ENCODE measurements at places on chromosomes 6 and 20.

- no peak for DNase-seq
These were observed 7.8 kb downstream of the TCF15 start for GRCh38 chr20:602111-602970.

DNA sequence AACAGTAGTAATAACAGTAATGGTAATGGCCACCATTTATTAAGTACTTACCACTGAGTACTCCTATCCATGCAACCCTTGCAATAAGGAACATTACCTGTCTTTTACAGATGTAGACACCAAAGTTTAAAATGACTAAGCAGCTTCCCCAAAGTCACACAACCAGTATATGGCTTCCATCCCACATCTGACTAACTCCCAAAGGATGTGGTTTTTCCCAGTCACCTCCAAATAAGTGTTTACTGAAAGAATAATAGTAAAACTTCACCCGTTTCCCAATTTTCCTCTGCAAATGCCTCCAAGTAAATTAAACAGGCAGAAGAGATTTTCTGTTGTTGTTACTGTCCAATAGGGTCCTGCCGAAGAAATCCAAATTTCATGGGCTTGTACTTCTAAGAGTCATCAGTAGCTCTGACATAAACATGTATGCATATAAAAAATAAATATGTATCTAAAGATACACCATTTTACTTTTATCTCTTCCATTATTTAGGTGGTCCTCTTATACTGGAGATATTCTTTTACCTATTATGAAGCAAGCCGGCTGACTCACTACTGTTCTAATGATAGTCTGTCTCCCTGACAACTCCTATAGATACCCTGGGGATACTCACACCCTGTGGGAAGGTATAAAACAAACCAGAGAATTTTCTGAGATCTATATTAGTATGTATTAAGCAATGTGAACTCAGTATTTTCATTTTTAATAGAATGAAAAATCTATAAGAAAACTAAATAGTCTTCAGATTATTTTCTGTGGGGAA is 77.9 kb upstream of the ID4 start:
- DNase-seq = no peak

- no peak for DNase-seq
These were observed 797.0 kb upstream of the GJE1 start for GRCh38 chr6:141335477-141336273.

DNA sequence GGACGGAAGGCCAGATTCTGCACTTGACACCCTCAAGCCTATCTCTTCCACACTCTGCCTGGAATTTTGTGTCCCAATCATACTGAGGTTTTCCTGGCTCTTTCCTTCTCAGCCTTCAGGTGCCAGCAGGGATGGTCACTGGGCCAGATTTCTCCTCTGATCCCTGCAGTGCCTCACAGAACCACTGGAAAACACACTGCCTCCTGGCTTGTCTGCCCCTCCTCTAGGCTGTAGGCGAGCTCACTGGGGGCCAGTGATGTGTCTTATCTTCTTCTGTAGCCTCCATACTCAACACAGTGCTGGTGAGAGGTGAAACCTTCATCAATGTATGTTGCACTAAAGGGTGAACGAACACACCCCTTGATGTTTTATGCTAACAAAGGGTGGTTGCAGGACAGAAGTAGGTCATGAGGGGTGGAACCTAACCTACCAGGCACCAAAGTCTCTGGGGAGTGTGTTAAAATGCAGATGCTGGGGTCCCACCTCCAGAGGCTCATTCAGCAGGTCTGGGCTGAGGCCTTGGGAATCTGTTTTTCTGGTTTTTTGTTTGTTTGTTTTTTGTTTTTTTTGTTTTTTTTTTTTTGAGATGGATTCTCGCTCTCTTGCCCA is 80.3 kb downstream of the CDH26 start:
- DNase-seq = no peak

DNA sequence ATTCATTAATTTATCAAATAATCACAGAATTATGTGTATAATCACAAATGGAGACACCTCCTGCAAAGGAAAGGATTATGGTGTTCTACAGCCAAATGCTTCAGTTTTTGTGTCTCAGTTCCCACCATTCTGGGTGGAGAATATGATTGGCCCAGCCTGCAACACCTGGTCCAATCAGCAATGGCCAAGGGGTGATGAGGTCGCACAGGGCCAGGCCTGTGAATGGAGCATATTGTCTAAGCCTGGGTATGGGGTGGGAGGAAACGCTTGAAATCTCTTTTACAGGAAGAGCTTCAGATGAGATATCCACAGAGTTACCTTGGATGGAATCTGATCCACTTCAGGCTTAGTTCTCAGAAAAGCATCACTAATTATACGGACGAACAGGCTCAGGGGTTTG is 271.6 kb downstream of the DHX35 start:
- no peak for DNase-seq

GRCh38 chr6:124885171-124885570 is 77.1 kb upstream of the RNF217 start:
- DNase-seq = no peak

DNA sequence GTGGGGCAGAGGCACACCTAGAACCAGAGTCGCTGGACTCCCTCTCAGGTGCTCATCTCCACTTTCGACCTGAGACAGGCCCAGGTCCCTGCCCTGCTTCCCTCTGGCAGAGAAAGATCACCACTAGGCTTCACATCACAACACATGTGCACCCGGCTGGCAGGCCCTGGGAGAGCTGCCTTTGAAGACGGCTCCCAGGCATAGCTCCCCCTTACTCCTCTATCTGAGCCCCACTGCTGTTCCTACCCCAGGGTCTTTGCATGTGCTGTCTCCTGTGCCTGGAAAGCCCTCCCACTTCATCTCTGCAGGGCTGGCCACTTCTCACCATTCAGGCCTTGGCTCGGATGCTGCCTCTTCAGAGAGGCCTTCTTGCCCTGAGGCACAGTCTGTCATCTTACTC is 89.2 kb downstream of the NOL4L start:
- no peak for DNase-seq

DNA sequence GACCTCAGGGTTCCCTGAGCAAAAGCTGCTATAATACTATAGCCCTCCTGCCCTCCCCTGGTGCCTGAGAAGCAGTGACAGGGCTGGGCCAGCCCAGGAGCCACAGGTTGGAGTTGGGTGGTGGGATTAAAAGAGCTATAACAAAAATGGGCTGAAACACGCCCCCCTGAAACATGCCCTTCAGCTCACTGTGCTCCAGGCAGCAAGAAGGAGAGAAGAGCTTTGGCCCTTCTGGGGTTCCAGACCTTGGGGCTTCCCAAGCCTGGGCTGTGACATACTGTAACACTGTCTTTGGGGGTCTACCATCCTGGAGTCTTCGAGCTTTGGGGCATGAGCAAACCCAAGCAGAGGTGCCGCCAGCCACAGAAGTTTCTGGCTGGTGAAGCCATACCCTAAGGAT is 129.2 kb downstream of the HTR1B start:
- DNase-seq = no peak

GRCh38 chr6:133540361-133540760 is 299.2 kb downstream of the EYA4 start:
- no peak for DNase-seq

- DNase-seq = no peak
These were observed 171.2 kb upstream of the TSHZ2 start for GRCh38 chr20:52800734-52801627.

DNA sequence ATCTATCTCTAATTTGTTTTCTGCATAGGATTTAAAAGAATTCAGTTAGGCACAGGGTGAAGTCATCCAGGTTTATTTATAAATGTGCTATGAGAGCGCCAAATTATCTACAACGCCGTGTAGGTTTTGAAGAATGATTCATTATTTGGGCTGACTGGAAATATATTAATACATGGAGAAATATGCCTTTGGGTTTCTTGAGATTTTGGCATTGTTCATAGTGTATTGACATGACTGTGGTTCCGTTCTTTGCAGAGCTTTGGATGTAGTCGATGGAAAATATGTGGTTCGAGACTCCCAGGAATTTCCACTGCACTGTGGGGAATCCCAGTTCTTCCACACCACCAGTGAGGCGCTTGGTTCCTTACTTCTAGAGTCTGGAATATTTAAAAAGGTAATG is 90.9 kb downstream of the CRYBG1 start:
- no peak for DNase-seq

DNA sequence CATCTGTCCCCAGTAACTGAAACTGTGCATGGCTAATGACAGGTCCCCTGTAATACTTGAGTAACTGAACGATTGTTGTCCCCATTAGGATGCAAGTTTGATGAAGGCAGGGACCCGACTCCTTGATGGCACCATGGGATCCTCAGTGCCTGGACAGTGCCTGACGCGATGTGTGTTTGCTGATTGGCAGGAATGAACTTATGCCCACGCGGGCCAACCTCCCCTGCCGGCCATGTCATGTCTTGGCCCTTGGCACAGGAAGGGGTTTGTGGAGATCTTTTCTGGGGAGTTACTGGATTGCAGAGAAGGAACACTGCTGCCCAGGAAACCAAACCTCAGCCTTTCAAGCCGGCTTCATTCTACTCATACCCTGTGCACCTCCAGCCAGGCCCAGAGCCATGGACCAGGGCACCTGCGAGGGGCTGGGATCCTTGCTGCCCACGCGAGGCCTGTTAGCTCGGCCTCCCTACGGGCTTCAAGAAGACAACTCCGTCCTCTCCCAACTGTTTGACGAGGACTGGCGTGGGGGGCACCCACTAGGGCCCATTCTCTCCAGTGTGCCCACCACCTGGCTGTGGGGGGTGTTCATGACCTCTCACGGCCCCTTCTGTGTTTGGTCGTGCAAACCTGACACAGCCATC is 147.8 kb downstream of the ZMYND8 start:
- no peak for DNase-seq

DNA sequence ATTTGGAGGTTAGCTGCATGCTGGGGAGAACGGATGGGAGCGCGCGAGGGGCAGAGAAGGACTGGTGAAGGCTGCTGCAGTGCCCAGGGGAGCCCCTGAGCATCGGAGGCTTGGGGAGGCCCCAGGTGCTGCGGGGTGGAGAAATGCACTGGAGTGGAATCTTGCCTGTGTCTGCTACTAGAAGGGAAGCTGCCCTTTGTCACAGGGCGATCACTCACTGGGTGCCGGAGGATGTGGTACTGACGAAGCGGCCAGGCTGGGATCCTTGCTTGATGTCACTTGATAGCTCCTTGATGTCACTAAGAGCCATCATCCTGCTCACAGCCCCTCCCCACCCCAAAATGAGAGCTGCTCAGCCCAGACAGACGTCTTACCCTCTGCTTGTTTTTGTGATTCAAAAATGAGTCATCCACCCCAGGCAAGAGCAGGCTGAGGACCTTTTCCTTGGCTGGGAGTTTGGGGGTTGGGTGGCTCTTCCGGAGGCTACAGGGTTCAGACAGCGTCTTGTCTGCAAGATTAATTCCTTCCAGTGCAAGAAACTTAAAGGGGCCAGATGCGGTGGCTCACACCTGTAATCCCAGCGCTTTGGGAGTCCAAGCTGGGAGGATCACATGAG is 62.6 kb upstream of the PMEPA1 start:
- no peak for DNase-seq

DNA sequence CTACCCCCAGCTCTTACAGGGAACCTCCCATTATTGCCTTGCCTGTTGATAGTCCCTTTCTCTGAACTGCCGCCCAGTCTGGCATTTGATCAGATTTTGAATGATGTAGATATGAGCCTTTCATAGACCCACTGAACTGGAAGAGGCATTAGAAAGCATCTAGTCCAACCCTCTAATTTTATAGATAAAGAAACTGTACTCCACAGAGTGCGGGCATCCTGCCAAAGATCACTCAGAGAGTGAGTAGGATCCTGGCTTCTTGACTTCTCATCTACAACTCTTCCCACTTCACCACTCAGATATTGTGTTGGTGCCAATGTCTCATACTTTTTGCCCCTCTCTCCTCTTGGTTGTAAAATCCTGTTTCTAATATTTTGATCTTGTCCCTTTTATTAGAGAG is 179.2 kb upstream of the BMP2 start:
- DNase-seq = no peak

GRCh38 chr6:108570517-108570916 is 9.8 kb downstream of the FOXO3 start:
- no peak for DNase-seq

DNA sequence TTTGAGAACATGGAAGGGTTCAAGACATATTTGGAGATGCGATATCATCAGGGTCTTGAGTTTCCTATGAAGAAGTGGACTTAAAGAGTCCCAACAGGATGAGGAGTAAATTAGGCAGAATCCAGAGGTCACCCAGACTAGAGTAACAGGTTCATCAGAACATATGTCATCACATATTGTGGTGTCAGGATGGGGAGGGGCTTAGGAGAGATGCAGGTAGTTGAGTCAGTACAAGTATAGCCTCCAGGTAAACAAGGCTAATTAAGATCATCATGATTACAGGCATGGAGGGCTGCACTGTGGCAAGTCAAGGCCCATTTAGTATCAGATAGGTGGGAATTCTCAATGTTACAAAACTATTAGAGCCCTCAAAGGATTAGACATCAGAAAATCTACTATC is 90.1 kb upstream of the PAK5 start:
- DNase-seq = no peak

DNA sequence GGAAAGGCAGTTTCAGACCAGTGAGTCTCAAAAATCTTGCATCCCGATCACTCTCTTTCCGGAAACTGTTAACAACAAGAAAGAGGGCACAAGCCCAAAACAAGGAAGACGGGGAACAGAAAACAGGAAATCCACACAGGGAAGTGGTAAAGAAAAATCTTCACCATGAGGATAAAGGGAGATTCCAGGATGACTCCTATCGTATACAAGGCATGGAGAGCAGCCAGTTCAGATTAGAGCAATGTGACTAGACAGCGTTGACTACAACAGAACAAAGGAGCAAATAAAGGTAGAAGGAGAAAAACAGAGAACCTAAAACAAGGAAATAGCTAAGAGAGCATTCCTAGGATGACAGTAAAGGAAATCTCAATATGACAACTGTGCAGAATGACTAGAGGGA is 26.5 kb downstream of the VNN1 start:
- no peak for DNase-seq

DNA sequence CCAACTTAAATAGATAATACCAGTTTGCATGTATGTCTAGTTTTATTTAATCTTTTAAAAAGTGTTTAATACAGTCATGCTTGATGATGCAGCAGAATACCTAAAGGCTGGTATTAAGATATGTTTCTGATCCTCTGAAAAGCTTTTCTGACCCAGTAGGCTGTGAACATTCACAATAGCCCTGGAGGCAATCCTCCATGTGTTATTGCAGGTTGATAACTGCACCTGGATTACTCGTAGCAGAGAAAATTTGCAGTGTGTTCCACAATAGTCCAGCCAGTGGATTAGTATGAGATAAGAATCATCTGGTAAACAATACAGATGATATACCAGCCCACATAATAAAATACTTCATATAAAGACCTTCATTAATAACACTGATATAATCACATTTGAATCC is 178.9 kb upstream of the RNF217 start:
- no peak for DNase-seq

GRCh38 chr6:107173779-107174178 is 58.5 kb upstream of the BEND3 start:
- no peak for DNase-seq
